Right ventricle myocardium inferior (tissue), 1 donor: ENCODE measurements at places on chromosomes 5 and 9. TPM values are rescaled to one million over a fixed set of nuclear protein-coding genes. Genes with fewer than 3 reads are reported as not detected.

The CCDC192 gene
- not detected for total RNA-seq

DNA sequence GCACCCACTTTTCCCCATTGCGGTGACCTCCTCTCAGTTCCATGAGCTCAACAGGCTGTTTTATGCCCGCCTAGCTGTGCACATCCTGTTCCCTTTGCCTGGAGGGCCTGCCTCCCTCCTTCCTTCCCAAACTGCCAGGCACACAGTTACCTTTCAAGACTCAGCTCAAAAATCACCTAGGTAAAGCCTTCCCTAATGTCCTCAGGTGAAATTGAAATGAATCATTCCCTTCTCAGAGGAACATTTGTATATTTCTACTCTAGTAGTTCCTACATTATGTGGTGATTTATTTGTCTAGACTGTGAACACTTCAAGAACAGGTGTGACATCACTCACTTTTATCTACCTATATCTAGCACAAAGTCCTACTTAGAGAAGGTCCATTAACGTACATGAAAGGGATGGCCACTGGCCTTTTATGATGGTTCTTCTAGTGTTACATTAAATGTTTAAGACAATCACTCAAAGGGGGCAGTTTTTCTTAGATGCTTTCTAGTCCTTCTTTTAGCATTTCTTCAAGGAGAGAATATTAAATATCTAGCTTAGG is 103.5 kb upstream of the EQTN start:
- no peak for DNase-seq

The CCL28 gene
- 0.81 TPM for total RNA-seq

DNA sequence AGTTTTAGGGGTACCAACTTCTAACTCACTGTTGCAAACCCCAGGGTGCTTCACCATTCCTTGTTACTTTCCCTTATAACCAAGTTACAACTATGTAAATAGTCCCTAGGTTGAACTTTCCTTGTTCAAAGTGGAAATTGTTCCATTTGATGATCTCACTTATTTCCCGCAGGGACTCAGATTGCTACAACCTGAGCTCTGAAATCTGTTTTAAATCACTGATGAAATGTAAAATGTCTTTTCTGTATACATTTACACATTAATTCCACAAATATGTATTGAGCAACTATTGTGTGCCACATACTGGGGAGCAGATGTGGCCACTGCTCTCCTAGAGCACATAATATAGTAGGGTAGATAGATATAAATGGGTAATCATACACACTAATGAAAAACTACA is 69.1 kb upstream of the TARS1 start:
- DNase-seq, result no peak

DNA sequence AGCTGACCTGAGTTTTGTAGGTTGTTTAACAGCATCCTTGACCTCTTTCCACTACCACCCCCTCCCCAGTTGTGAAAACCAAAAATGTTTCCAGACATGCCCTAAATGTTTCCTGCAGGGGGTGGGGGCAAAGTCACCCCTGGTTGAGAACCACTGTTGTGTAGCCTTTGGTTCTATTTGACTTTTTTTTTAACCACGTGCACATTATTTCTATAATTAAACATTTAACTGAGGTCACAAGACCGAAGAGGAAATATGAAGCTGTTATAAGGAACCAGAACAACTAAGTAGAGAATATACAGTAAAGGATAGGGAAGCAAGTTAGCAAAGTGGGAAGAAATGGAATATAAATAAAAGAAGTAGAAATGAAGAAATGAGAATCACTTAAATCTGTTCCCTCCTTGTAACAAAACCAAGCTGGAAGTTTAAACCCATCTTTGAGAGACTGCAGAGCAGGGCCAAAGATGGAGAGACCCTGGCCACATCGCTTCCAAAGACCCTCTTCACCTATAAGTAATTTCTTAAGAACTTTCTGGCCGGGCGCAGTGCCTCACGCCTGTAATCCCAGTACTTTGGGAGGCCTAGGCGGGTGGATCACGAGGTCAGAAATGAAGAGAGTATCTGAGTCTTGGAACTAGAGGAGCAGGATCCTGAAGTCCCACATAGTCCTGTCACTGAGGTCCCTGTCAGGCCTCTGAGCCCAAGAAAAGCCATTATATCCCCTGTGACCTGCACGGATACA is 14.4 kb downstream of the SIT1 start:
- DNase-seq, result no peak

DNA sequence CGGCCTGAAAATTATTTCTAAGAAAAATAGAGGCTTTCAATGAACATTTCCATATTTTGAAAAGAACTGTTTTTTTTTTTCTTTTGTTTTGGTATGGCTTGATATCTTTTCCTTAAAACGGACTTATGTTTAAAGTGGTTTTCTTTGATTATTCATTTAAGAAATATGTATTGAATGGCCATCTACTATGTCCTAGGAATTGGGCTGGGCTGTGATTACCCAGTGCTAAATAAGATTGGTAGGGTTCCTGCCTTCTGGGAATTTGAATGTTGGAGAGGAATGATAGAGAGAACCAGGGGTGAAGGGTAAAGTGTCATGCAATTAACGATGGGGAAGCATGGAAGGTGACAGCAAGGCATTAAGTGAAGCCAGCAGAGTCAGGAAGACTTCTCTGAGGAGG is 33.2 kb downstream of the TNFSF8 start:
- no peak for DNase-seq
